ENCODE measurements at places on chromosomes 1 and 21.

DNA sequence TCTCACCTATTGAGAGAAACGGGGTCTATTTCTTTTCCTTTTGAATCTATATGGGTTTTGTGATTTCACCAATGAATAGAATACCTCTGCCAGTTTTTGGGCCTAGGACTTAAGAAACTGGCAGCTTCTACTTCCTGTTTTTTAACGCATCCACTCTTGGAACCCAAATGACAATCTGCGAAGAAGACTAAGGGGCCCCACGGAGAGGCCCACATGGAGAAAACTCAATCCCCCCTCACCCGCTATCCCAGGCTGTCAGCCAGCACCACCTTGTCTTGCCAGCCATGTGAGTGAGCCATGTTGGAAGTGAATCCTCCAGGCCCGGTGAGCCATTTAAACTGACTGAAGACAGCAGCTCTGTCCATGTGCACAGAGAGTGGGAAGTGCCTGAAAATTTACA lies 3.6 kb upstream of the HENMT1 start:
- no peak for DNase-seq

DNA sequence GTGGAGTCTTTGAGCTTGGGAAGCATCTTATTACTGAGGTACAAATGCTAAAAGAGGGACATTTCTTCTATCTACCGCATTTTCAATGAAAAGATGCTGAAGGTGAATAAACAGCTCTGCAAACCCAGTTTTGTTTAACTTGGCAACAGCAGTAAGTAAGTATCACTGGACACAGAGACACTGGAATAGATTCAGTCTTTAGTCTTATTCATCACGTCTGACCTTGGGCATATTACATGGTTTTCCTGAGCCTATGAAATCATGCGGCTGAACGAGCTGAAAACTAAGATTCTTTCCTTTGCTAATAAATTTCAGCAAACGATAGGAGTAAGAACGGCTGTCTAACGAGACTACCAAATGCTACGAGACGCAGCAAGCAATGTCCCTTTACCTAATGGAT lies 207.4 kb downstream of the GABPA start:
- DNase-seq: no peak

GRCh38 chr1:232398823-232399222 lies 231.1 kb downstream of the SIPA1L2 start:
- no peak for DNase-seq

GRCh38 chr21:15797577-15798363 lies 68.0 kb downstream of the USP25 start:
- DNase-seq: no peak

- no peak for DNase-seq
Observed at GRCh38 chr1:153750026-153750995, 22.5 kb downstream of the INTS3 start.

GRCh38 chr1:220696226-220696862 lies 6.2 kb downstream of the C1orf115 start:
- no peak for DNase-seq

- no peak for DNase-seq
Observed at GRCh38 chr1:169025412-169025811, 81.1 kb upstream of the ATP1B1 start.

DNA sequence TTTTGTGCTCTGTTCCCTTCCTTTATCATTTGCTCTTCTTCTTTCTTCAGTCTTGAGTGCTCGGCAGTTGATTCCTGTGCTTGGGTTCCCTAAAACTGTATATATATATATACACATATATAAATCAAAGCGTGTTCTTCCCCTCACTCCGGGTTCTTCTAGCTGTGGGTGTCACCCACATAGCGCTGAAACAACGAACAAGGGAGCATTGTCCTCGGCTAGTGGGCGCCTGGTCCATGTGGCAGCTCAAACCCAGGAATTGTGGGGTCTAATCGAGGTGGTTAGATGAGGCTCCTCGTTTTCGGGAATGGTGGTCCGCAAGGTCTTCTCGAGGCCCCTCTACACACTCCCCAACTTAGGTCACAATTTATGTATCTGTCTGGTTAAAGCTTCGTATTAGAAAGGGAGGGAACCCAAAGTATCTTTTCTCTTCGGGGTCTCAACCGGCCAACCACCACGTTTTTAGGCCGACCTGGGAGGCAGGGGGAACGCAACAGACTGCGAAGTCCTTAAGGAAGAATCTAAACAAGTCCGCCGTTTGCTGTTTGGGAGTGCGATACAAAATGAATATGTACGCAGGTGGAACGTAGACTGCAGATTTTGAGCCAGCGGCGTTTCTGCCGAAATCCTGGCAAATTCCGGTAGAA lies 504 bp upstream of the SDHC start:
- DNase-seq: no peak

GRCh38 chr1:149965440-149965839 lies 28.8 kb upstream of the MTMR11 start:
- no peak for DNase-seq

GRCh38 chr1:170534626-170535147 lies 2.7 kb downstream of the GORAB start:
- DNase-seq: no peak

DNA sequence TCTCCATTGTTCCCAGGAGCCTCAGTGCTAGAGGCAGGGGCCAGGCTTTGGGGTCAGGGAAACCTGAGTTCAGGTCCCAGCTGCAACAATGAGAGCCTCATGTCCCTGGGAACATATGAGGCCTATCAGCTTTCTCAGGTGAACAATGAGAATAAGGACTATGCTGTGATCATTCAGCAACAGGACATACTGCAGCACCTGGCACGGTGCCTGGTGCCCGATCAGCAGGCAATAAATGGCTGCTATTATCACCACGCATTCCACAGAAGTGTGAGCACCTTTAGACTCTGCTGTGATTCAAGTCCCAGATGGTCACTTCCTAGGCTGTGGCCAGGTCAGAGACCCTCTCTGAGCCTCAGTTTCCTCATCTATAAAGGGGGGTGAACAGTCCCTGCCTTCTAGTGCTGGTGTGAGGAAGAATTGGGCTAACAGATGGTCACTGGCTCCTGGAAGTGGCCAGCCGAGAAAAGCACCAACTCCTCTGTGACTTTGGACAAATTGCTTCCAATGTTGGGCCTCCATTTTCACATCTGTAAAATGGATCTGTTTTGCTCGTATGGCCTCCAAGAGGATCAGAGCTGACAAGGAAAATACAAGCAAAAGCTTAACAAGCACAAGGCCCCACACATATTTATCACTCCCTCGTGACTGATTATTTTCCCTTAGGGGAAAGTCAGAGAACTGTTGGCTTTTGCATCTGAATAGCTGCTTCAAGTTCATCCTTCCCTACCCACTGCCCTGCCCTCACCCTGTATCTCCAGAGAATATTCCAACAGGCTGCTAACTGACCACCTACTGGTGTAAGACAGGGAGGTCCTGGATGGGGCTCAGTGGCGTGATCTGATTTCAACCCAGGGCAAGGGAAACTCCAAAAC lies 1.1 kb downstream of the SLC5A9 start:
- no peak for DNase-seq

GRCh38 chr1:211336161-211336560 lies 9.5 kb downstream of the TRAF5 start:
- DNase-seq: no peak

Data from stimulated activated CD8-positive, alpha-beta memory T cell treated with anti-CD3 and anti-CD28 coated beads, Interleukin-15, amount 100 ng/mL, for 24 hours (primary cell).